ENCODE measurements at places on chromosomes 16 and 17.

GRCh38 chr17:77694391-77695363 is 263.8 kb upstream of the TNRC6C start:
- DNase-seq: no peak

GRCh38 chr16:4381935-4382794 is 10.5 kb downstream of the VASN start:
- DNase-seq: no peak

DNA sequence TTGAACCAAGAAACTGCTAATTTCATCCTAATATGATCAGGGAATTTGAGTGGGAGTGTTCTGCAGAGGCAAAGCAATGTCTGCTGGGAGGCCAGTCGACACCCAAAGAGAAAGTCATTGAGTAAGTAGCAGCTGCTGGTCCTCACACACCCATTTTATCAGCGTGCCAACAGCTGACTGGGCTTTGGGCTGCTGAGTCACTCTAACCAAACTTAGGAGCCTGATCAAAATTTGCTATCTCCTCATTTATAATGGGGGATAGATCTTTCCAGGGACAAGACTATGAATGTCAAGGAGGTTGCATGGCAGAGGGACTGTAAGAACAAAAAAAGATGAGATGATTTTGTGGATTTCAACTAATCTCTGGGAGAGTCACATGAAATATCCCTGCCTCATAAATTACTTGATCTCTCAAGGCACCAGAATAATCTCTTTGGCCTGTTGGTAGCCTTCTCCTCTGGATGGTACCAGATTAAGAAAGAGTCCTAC is 32.9 kb downstream of the CPSF4L start:
- peak; percentile 61 for DNase-seq

GRCh38 chr17:21282231-21282630 is 2.3 kb upstream of the MAP2K3 start:
- DNase-seq: no peak

- DNase-seq: no peak
These were observed 31.2 kb downstream of the MMD start for GRCh38 chr17:55390364-55390977.

GRCh38 chr16:74748616-74749026 is 26.0 kb downstream of the FA2H start:
- DNase-seq: no peak

DNA sequence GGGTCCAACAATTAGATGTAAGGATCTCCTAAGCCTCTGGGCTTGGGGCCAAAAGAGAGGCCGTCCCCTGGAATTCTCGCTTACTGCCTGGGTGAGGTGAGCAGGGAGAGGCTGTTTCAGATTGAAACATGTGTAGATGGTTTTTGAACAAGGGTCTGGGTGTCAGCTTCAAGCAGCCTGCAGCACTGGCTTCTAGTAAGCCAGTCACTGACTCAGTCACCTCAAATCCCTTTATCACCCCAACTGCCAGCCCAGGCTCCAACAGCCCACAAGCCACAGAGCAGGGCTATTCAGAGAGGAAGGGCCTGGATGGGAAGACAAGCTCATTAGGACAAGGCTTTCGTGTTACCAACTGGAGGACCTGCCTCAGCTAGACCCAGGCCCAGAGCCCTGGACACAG is 180.2 kb downstream of the CCT6B start:
- no peak for DNase-seq

GRCh38 chr17:69166957-69167356 is 25.3 kb upstream of the ABCA6 start:
- no peak for DNase-seq

- no peak for DNase-seq
These were observed 2.1 kb downstream of the SLC16A6 start for GRCh38 chr17:68288804-68289203.

- no peak for DNase-seq
These were observed 1.9 kb downstream of the IGSF6 start for GRCh38 chr16:21650521-21650920.

GRCh38 chr17:46928467-46929261 is 5.7 kb downstream of the GOSR2 start:
- no peak for DNase-seq

DNA sequence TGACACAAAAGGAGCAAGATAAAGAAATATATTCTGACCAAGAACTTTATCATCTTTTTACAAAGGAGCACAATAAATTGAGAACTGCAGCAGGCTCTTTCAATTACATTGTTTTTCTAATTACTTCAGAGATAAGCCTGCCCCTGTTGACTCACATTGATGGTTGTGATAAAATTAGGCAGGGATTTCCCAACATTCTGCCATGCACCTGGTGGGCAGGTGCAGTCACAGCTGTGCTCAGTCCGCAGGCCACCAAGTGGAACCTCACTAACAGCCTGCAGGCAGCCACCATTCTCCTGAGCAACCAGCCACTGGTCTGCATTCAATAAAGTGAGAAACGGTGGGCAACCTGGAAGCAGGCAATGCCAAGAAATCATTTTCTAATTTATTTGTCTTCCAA is 5.1 kb downstream of the FANCA start:
- no peak for DNase-seq

DNA sequence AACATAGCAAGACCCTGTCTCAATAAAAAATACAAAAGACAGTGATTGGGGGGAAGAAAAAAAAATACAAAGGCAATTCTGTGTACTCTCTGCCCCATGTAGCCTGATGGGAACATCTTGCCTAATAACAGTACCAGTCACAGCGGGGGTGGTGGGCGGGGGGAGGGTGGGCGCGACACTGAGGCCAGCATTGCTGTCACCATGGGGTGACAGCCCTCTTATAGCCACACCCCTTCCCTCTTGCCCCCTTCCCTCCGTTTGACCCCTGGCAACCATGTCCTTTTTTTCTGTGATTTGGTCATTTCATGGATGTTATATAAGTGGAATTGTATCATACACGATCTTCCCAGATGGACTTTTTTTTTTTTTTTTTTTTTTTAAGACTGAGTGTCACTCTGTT is 80.9 kb downstream of the DNAH17 start:
- DNase-seq: no peak

DNA sequence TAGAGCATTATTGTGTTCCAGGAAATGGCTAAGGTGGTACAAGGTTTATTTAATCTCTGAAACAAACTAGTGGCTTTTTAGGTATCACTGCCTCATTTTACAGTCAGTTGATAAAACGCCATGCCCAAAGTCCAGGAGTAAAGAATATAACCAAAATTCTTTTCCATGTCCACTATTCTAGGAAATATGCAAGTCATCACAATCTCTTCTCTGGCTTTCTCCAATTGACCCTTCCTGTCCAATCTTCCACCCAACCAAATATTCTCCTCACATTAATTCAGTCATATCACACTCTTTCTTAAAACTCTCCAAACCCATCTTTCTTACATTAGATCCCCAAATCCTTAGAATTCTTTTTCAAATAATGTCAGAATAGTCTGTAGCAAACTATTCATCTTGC is 1110.0 kb upstream of the CDH8 start:
- no peak for DNase-seq

DNA sequence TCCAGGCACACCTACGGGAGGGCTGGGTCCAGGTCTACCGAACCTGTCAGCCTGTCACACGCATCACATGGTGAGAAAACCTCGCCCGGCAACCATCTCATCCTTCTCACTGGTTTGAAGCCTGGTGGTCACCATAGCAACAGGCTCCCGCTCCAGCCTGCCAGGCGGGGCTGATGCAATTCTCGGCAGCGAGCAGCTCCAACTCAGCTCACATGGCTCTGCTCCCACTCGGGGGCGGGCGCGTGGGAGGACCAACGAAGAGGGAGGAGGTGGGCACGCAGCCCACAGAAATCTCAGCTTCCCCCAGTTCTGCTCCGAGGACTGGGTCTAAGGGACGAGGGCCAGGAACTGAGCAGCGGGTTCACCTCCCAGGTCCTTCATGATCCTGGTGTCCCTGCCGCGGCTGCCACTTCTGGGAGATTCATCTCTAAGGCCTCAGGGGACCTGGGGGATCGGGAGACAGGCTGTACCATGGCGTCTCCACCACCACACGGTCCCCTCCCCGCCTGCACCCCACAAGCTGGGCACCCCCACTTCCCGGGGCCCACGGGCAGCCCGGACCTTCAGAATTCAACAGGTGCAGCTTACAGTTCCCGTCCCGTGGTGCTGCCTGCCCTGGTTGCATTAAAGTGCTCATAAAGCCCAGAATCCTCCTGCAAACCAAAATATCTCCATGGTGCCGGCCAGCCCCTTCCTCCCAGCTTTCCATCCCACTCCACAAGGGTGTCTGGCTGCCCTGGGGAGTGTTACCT is 25.8 kb downstream of the ABR start:
- peak; percentile 61 for DNase-seq

Measured in lower lobe of right lung (tissue), 2 donors.